Brain microvascular endothelial cell (primary cell): ENCODE measurements at places on chromosomes 4 and X.
A peak's percentile ranks its signal among the peaks of the same experiment; 100 is the strongest.

GRCh38 chr4:13907255-13907751 lies 279.8 kb upstream of the BOD1L1 start:
- DNase-seq = peak; percentile 97

GRCh38 chrX:101191217-101191750 lies 28.3 kb upstream of the DRP2 start:
- DNase-seq = no peak

GRCh38 chrX:129726307-129727111 lies 12.3 kb upstream of the XPNPEP2 start:
- peak; percentile 51 for DNase-seq

DNA sequence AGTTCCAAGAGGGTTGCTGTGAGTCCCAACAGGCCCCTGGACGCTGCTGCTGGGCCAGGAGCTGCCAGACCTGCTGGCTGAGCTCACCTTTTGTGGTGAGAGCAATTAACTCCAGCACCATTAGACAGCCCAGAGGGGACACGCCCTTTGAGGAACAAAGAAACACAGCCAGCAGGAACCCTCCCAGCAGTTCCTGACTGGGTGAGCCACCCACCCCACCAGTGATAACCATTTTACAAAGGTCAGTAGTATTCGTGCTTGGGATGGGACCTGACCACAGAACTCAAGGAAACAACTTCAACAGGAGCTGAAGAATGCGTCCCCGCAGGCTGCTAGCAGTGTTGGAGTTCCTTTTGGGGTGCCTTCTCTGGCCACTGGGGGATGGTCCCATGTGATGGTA lies 38.8 kb upstream of the AFAP1 start:
- DNase-seq = no peak

- peak; percentile 62 for DNase-seq
Observed at GRCh38 chr4:124948976-124949597, 236.6 kb upstream of the ANKRD50 start.

DNA sequence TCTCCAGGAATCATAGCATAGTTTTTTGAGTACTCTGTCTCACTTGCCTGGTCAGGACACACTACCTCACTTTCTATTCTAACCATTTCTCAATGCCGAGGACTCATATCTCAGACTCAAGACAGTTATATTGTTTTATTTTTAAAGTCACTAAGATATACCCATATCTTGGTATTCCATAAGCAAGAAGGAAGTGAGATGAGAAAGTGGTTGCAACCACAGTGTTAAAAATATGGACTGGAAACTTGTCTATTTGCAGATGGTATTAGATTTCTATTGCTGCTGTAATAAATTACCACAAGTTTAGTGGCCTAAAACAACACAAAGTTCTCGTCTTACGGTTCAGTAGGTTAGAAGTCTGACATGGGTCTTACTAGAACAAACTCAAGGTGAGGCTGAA lies 344.8 kb upstream of the MAGEB2 start:
- DNase-seq = no peak

DNA sequence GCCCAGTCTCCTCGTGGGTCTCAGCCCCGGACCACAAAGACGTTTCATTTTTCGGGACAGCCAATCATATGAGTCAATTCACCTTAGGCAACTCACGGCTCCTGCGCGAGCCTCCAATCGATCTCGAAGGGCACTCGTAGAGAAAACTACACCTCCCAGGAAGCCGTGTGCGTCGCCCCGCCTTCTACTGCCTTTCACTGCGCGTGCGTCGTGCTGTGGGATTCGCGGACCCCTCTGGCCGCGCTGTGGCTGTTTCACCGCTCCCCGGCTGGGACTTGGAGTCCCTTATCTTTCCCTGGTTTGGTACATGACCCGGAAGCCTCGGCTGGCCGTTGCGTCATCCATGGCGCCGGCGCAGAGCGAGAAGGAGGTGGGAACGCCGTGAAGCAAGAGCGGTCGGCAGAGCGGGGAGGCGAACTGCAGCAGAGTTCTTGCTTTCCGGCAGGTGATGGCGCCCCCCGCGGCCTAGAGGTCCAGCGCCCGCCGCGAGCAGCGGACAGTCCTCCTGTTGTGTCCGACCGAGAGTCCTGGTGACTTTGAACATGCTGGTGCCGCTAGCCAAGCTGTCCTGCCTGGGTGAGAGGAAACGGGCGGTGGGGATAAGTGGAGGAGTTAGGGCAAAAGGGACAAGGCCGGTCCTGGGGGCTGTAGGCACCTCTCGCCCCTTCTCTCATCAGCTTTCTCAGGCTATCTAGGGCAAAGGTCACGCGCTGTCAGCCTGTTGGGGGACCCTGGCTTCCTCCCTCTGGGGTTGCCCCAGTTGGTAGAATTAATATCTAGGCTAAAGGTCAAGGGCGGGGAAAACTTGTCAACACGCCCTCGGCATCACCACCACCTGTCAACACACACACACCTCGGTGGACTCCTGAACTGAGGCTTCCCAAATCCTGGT lies at the start of gene ETFDH:
Gene ETFDH, plus strand, starts transcription at position 382 of the 892 bp plus-strand sequence. Its CDS starts 161 bp downstream, at position 543.
- DNase-seq = peak; percentile 99

DNA sequence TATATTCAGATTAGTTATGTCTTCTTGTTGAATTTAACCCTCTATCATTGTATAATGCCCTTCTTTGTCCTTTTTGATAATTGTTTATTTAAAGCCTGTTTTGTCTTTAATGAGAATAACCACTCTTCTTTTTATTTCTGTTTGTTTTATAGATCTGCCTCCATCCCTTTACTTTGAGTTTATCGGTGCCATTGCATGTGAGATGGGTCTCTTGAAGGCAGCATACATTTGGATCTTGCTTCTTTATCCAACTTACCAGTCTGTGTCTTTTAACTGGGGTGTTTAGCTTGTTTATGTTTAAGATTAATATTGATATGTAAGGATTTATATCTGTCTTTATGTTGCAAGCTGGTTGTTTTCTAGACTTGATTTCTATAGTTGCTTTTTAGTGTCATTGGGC lies 115.8 kb downstream of the RTL3 start:
- DNase-seq = no peak

GRCh38 chr4:111701102-111701501 lies 444.2 kb upstream of the FAM241A start:
- DNase-seq = no peak

DNA sequence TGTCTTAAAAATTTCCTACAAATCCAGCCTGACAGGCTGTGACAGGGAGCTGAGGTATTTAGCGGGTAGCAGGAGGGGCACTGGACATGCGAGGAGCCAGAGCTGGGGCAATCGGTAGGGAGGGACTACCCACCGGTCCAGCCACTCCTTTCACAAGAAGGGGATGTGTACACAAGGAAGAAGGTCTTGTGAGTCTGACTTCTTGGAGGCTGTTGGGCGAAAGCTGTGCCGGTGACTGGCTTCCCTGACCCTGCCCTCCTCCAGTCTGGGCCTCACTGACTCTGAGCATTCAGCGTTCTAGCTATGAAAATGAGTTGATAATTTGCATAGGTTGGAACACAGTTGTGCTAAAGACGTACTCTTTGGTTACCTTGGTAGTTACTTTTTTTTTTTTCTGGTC lies 12.7 kb upstream of the CXCL8 start:
- no peak for DNase-seq

- no peak for DNase-seq
Observed at GRCh38 chr4:182276210-182277109, 33.3 kb downstream of the TENM3 start.
